ENCODE measurements at places on chromosomes 5 and 9.

GRCh38 chr9:69719983-69720382 is 39.8 kb downstream of the PTAR1 start:
- DNase-seq, result no peak

DNA sequence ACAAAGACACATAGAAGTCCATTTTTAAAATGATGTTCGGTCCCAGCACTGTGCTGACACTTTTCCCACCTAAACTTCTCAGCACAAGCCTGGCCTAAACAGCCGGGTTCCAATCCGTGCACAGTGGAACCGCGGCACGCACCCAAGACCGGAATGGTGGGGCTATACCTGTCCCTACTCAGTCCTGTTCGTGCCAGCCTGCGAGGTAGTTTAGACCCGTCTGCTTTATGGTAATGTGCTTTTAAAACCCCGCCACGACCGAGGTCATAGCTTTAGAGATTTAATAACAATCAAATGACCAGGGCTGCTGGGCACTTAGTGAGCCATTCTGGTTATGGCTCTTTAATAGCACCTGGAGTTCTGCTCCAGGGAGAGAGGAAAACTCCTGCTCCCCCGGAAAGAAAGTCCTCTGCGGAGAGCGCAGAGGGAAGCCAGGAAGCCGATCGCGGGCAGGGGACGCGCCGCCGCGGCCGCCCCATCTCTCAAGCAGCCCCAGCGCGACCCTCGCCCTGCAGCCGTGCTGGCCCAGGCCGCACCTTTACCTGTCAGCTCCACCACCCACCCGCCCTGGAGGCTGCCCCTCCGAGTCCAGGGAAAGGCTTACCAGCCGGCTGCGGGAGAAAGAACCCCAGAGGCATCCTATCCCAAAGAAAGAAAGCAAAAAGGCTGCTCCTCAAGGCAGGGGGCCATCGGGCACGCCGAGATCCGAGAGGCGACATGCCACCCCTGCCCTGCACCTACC is 511 bp downstream of the ARL15 start:
- no peak for DNase-seq

- DNase-seq, result no peak
Observed at GRCh38 chr9:106980551-106981101, 117.7 kb downstream of the ZNF462 start.

DNA sequence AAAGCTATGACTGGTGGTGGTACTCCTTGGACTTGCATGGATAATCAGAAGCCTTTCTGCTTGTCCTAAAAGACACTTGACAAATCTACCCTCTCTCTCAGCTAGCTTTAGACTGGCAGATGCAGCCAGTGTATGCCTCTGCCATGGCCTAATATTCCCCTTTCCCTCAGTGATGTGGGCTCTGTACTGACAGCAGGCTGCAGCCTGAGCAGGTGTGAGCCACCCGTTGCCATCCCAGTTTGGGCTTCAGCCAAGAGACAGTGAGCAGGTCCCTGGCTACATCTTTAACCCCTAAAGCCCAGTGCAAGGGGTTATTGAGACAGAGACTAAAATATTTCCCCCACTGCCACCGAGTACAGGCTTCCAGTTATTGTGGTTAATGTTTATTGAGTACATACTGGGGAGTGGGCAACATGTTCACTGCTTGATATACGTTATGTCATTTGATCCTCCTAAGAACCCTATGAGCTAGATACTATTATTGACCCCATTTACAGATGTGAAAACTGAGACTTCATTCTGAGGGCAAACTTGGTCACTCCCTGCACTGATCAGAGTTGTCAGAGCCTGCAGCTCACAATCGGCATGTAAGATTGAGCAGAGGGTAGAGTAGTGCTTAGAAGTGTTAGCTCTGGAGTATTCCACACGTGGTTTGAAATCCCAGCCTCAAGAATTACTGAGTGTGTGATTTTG is 254.2 kb downstream of the ARHGAP26 start:
- DNase-seq, result peak; percentile 47

GRCh38 chr5:154647761-154648145 is 107.4 kb upstream of the LARP1 start:
- no peak for DNase-seq

DNA sequence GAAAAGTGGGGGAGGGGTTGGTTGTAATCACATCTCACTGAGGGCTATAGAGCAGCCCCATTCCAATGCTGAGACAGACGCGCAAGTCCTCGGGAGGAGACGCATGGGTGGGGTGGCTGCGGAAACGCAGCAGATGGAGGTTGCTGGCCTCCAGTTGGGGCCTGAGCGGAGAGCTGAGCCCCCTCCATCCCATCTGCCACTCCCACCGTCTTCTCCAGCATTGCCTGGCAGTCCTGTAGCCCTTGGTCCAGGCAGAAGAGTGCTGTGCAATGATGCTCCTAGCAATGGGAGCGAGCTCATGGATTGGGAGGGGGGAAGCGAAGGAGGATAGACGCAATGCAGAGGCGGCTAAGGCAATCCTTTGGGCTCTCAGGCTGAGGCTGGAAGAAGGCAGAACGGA is 79.4 kb upstream of the GLRA1 start:
- no peak for DNase-seq

DNA sequence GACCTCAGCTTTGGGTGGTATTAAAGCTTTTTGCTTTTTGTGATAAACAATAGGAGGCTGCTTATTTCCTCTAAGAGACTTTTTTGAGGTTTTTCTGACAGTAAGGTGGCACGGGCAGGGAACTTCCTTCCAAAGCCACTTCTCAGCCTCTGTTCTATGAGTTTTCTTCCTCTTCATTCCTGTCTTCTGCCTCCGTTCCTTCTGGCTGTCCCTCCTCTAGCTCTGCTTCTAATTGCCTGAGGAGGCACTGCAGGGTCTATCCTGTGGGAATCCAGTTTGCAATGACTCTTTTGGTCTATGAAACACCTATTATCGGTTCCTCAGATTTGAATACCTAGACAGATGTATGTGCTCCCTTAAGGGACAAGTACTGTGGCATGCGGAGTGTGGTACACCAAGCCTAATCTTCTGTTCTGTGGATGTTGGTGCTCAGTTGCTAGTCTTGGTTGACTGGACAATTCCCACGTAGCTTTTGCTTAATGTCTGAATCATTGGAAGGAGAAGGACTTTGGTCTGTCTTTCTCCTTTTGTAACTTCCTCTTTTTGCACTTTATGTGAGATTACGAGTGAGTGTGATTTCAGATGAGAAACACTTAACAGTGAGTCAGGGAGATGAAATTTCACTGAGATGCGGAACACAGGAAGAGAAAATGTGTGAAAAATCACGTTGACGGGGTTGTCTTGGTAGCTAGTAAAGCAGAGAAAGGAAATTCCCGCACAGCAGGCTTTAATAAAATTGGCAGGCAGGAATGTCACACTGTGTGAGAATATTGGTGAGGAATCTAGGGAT is 305.2 kb downstream of the EFNA5 start:
- DNase-seq, result no peak

GRCh38 chr5:67166460-67167285 is 29.9 kb downstream of the CD180 start:
- DNase-seq, result no peak

GRCh38 chr5:142869886-142870285 is 99.7 kb downstream of the ARHGAP26 start:
- DNase-seq, result no peak
